Activated T-cell treated with anti-CD3 and anti-CD28 coated beads, Interleukin-2, amount 50 U/mL, for 1 hour (primary cell): ENCODE measurements at places on chromosomes 4 and X.

- no peak for DNase-seq
These were observed 112.6 kb upstream of the TBL1X start for GRCh38 chrX:9352243-9352642.

DNA sequence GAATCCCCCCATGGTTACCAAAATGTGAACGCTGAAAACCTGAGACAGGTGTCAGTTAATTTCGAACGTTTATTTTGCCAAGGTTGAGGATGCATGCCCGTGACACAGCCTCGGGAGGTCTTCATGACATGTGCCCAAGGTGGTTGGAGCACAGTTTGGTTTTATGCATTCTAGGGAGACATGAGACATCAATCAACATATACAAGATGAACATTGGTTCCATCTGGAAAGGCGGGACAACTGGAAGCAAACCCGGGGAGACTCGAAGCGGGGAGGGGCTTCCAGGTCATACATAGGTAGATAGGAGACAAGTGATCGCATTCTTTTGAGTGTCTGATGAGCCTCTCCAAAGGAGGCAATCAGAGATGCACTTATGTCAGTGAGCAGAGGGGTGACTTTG is 11.0 kb upstream of the SH3BP2 start:
- DNase-seq = no peak

- DNase-seq = no peak
These were observed 46.1 kb upstream of the S100G start for GRCh38 chrX:16603822-16604221.

GRCh38 chr4:32117693-32118092 is 1397.5 kb downstream of the PCDH7 start:
- no peak for DNase-seq

DNA sequence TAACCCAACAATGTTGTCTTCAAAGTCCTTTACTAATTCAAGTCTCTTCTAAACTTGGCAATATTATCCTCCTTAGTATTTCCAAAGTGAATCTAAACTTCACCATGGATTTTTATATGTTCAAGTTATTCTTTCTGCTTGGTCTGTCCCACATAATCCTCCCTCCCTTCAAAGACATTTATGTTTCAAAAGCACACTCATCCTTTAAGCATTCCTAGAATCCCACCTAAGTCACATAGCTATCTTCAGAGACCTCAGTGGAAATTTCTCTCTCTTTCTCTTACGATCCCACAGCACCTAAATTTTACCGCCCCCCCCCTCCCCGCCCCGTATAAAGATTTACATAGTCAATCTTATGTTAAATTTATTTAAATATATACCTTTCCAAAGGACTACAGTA is 314.9 kb upstream of the GRIA3 start:
- no peak for DNase-seq

DNA sequence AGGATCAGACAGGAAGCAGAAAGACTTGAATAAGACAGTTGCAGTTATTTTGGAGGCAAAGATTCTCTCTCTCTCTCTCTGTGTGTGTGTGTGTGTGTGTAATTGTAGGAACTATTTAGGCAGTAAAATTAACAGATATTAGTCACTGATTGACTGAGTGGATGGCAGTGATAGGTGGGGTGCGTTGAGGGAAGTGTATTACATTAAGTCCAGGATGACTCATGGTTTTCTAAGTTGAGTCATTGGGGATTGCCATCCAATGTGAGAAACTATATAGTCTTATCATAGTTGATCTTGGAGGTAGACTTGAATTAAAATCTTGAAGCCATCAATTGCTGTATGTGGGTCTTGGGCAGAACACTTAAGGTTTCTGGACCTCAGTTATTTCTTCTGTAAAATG is 75.4 kb downstream of the AR start:
- no peak for DNase-seq

DNA sequence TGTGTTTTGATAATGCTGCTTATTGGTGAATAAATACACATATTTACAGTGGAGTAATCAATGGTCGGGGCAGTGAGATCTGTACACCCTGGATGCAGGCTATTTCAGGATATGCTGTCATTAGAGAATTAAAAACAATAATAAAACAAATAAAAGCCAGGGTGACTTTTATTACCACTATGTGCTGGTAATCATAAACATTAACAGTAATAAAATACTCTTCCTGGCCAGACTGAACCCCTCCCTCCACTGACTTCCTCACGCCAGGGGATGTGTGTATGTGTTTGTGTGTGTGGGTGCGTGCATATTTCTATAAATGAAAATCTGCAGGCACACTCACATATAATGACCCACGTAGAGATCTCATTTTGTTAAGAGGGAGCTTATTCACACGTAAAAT is 98.0 kb upstream of the MAP9 start:
- DNase-seq = no peak

- no peak for DNase-seq
These were observed 6.1 kb downstream of the IL9R start for GRCh38 chrX:156003486-156004185.

DNA sequence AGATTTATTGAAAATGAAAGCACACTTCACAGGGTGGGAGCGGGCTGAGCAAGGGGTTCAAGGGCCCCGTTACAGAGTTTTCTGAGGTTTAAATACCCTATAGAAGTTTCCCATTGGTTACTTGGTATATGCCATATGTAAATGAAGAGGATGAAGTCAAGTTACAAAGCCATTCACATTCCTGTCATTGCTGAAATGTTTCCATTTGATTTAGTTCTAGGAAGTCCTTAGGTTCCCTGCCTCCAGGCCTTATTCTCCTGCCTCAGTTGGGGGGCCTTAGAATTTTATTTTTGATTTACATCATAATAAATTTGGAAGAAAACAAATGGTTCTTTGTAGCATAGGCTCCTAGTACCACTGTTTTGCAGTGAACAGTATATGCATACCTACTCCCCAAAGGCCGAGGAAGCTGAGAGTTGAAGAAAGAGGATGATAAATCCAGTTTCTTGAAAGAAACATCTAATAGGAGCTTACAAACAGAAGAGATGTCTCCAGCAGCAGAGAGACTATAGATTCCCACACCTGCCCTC is 31.8 kb downstream of the SERTM2 start:
- DNase-seq = no peak

- no peak for DNase-seq
These were observed 96.3 kb upstream of the TSPAN5 start for GRCh38 chr4:98754736-98755135.

DNA sequence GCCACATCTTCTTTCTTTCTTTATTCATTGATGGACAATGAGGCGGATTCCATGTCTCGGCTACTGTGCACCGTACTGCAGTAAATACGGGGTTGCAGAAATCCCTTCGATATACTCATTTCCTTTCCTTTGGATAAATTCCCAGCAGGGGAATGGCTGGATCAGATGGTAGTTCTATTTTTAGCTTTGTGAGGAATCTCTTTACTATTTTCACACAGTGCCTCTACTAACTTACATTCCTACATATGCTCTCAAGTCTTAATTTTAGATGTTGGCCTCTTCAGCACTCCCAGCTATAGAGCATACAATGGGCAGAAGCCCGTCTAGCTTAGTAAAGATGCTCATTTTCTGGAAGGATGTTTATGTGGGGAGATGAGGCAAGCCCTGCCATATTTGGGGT is 317.4 kb downstream of the ASMT start:
- DNase-seq = no peak

DNA sequence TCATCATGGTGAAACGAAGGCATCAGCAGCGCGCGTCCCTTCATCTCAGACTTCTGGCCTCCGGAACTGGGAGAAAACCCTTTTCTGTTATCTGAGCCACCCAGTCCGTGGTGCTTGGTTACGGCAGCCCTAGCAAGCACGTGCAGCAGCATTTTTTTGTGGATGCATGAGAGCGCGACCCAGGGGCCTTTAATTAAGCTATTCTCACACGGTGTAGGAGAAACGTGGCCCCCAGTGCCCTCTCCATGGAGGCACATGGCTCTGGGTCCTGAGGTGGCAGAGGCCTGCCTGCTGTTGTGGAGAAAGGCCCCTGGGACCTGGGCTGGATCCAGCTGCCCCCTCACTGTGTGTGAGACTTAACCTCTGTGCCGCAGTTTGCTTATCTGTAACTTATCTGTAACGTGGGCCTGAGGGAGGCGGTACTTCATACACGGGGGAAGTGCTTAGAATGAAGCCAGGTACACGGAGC is 9.5 kb downstream of the CLCN4 start:
- no peak for DNase-seq

DNA sequence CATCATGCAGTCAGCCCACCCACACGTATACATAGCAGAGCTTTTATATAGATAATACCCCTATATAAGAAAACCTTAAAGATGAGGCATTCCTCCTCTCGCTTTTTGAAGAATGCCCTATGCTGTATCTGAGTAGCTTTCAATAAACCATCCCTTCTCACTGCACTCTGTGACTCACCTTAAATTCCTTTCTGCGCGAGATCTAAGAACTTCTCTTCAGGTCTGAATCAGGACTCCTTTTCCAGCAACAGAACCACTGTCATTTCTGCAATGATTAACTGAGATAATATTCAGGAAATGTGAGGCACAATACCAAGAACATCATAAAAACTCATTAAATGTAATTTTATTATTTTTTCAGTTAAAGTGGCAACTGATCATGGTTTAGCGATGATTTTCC is 76.4 kb upstream of the DCLK2 start:
- no peak for DNase-seq

DNA sequence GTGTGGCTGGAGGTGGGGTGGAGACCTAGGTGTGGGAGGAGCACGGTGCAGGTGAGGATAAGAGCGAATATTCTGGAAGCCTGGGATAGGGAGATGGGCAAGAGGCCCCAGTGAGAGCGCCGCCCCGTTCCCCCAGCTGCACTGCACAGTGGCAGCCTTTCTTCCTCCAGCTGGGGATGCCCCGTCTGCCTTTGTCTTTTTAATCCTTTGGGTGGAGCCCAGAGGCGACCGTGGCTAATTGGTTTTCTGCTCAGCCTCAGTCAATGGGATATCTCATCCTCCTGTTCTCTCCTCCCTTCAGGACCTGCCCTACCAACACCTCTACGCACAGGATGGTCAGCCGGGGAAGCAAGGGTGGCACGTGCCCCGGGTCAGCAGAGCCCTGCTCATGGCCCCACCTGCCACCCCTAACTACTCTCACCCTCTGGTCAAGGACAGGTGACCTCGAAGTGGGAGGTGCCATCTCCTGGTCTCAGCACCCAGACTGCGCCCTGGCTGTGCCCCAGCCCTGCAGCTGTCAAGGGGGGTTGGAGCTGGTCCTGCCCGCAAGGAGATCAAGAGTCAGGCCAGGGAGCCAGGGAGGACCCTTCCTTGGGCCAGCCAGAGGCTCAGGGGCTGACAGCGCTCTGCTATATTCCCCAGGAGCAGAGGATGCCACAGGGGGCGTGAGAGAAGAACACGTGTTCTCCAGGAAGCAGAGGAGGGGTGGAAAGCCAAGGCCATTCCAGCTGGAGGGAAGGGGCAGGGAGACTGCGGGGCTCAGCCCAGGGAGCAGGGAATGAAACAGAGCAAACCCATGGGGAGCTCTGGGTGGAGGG is 64.0 kb downstream of the ADRA2C start:
- DNase-seq = no peak

DNA sequence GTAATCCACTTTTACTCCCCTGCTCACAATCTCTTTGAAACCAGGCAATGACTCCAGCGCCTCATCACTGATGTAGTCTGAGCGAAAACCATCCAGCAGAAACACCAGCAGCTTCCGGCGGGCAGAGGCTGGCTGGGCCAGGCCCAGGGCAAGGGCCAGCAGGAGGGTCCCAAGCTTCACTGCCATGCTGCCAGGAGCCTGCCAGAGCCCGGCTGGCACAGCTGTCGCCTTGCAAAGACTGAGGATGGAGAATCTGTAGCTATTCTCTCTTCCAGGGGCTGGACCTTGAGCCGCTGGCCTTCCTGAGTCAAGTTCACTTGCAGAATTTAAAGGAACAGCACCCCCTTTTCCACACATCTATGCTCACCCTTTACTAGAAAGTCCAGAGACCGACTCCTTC is at the start of gene ENPP6:
TSS of gene ENPP6 (minus strand) at position 240 of the 400 bp plus-strand sequence. CDS start at position 186, 54 bp downstream.
- DNase-seq = no peak

DNA sequence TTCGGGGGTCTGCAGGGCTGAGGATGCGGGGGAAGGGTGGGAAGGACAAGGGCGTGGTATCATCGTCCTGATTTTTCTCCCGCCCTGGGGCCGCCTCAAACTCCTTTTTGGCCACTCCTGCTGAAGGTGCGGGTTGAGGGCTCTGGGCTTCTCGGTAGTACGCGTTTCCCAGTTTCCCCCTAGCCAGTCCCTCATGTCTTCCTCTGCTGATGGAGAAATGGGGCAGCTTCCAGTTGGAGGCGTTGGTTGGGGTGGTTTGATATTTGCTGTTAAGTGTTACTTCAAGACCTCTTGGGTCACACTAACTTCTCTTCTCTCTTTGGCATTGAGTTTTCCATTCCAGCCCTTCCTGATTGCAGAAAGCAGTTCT is 482 bp downstream of the GSTCD start:
- no peak for DNase-seq

DNA sequence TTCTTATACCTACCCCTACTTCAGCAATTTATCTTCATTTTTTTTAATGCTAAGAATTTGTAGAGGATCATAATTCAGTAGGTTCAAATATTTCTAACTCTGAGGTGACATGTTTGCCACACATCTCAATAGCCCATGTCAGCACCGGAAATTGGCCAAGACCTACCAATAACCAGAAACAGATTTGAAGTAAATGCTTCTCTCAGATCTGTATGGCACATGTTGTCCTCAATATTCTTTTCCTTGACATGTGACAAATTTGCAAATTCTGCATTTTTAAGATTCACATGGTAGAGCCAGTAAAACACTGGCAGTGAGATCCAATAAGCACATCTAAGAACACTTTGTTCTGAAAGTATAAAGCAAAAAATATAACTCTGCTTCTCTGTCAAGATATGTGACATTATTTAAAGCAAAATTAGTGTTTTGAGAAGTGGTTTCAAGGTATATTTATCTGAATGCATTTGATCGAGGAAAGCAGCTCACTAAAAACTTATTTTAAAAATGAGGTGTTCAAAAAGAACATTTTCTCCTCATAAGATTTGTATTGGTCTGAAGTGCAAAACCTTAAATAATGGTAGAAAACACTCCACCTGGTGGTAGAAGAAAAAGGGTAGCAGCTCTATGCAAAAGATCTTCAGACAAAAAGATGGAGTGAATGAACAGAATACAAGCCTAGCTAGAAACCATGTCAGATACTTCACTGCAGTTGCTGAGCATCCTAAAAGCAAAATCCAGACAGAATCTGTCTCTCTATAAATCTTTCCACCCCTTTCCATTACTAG is 513.8 kb upstream of the FAM241A start:
- no peak for DNase-seq

- no peak for DNase-seq
These were observed 10.0 kb upstream of the SPRY1 start for GRCh38 chr4:123386609-123387008.
